ENCODE measurements at places on chromosomes 1 and 21.

- DNase-seq: no peak
These were observed 3.8 kb upstream of the MIIP start for GRCh38 chr1:12015499-12015898.

GRCh38 chr21:40685141-40685540 lies 161.8 kb downstream of the DSCAM start:
- no peak for DNase-seq

DNA sequence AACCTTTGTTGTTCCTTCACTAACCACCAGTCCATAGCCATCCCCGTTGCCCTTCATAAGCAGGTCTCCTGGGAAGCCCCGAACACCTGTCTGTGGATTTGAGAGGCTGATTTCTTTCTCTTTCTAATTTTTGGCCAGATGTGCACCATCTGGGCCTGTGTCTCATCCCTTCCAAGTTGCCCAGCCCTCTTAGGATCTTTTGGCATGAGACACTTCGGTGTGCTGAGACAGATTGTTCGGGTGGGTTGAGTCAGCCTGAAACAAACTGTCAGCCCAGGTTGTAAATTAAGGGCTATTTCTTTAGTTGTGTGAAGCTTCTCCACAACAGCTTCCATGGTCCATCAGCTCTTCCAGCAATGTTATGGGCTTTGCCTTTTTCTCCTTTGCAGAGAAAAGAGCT lies 1.4 kb upstream of the DNAJC11 start:
- no peak for DNase-seq

- no peak for DNase-seq
These were observed 14.1 kb downstream of the ROR1 start for GRCh38 chr1:63787875-63788274.

DNA sequence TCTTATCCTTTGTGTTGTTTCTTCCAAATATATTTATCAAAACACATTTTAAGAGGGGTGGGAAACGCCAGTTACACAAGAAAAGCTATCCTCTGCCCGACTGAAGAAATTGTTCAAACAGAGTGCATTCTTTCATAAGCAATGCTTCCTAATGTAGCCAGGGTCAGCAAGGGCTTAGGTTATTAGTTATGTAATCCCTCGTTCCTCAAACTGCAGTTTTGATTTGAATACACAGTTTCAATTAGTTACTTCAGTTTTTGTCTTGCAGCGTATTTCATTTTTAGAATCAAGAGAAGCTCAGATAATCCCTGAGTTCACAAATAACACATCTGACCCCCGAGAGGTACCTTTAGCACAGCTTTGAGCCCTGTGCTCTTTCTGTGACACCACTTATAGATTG lies 141.7 kb upstream of the NRIP1 start:
- DNase-seq: no peak

GRCh38 chr1:93680420-93681100 lies 1.1 kb downstream of the BCAR3 start:
- DNase-seq: peak; percentile 40

DNA sequence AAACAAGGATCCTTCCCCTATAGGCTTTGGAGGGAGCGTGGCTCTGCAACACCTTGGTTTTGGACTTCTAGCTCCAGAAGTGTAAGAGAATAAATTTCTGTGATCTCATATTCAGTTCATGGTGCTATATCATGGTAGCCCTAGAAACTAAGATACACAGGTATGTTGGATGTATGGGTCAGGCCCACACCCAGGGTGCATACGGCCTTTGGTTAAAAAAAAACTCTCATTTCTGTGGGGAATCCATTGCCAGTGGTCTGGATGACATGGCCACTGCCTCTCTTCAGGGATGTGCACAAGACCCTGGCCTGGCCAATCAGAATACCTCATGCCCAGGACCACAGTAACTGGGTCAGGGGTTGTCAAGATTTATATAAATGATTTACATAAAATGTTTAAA lies 56.8 kb upstream of the CD34 start:
- DNase-seq: no peak

GRCh38 chr1:147496044-147496443 lies 45.3 kb upstream of the BCL9 start:
- no peak for DNase-seq

DNA sequence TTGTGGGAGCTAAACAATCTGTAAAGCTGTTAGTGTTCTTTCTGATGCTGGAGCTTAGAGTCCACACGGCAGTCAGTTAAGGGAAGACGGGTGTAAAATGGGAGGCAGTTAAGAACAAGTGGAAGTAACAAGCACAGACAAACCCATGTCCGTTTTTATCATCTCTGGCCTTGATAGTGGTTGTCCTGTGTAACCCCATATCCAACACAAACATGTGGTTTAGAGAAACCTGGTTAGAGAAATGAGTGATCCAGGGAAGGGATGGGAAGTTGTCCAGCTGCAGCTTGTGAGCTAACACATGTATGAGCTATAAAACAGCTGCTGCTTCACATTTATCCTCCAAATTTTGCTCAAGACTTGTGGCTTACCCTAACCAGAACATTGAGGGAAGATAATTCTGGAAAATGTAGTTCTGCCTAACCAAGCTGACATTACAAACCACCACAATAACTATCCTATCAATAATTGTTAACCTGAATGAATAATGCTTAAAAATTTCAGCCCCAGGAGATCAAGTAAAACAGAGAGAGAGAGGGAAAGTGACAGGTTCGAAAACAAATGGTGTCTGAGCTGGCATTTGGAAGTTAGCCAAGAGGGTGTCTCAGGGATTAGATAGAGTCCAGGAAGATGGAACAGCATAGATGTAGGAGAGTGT lies 10.6 kb upstream of the C1orf162 start:
- no peak for DNase-seq

DNA sequence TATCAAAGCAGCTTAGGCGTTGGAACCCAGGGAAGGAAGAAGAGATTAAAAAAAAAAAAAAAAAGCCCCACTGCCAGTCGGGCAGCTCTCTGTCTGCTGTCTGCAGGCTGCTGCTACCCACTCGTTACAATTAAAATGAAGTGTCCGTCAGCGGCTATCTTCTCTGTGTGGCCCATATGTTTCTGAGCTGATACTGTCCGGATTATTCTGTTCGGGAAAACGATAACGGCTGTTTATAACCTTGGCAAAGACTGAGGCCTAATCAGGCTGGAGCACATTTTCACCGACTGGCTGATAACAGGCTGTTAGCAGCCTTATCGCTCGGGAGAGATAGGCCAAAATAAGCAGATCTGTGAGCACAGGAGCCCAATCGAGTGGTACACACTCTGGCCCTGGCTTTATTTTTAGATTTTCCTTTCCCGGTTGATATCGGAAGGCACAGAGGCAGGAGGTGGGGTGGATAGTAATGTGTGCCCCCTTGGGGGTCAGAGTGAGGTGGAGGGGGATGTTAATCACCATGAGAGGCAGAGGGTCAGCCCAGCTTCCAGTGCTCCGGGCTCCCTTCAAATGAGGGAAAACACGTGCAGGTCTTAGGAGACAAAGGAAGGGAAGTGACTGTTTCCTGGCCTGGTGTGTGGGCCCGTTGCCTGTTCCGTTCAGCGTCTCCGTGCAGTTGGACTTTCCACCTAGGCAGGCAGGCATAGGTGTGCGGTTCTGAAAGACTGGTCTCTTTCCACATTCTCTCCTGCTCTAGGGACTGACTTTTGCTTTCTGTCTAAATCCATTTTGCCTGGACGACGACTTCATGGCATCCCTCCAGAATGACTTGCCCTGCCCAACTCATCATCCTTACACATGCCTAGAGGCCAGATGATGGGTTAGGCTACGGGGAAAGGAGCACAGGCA lies 153.4 kb downstream of the PBX1 start:
- DNase-seq: no peak

- DNase-seq: no peak
These were observed 2.0 kb downstream of the UBE2Q1 start for GRCh38 chr1:154556422-154556821.

- no peak for DNase-seq
These were observed 69.2 kb downstream of the SH3GLB1 start for GRCh38 chr1:86773341-86774288.

DNA sequence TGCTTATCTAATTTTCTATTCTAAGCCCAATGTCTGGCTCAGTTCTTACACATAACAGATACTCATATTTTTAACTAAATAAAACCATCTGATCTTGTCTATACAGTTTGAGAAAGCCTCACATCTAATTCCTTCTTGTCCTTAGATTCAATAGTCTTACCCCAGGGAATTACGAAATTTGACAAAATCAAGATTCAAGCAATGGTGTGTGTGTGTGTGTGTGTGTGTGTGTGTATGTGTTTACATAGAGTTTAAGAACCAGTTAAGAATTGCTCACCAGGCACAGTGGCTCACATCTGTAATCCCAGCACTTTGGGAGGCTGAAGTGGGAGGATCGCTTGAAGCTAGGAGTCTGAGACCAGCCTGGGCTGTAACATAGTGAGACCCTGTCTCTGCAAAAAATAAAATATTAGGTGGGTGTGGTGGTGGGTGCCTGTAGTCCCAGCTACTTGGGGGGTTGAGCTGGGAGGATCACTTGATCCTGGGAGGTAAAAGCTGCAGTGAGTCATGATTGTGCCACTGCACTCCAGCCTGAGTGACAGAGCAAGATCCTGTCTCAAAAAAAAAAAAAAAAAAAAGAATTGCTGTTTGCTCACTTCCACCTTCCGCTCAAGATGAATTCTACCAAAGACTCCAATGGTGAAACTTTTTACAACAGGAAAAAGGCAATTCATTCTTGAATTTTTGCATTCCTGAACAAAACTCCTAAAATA lies 6.2 kb downstream of the WDR64 start:
- DNase-seq: no peak

GRCh38 chr1:219659684-219660083 lies 46.8 kb upstream of the ZC3H11B start:
- DNase-seq: no peak

DNA sequence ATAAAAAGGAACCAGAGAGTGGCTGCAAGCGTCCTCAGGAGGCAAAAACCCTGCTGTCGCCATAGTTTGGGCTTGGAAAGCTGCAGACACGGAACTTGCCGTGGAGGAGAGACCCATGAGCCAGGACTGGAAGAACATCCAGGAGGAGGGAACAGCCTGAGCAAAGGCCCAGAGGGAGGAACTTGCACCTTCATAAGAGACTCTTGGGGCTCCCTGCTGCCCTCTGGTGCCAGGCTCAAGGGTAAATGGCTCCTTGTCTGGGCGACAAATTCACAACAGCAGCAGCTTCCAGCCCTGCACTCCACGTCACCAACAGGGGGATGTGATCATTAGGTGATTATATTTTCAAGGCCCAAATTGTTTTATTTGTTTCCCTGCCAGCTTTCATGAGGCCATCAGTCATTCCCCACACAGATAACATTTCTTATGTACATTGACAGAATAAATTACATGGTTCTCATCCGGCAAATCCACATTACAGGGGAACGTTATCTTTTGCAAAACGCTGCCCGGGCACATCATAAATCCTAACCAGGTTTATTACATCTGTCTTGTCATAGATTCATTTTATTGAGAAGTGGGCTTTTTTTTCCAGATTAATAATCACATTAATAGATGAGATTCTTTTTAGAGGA lies 143.0 kb upstream of the GRIK3 start:
- DNase-seq: no peak

- DNase-seq: no peak
These were observed 4.2 kb downstream of the MAN1C1 start for GRCh38 chr1:25620701-25621350.

DNA sequence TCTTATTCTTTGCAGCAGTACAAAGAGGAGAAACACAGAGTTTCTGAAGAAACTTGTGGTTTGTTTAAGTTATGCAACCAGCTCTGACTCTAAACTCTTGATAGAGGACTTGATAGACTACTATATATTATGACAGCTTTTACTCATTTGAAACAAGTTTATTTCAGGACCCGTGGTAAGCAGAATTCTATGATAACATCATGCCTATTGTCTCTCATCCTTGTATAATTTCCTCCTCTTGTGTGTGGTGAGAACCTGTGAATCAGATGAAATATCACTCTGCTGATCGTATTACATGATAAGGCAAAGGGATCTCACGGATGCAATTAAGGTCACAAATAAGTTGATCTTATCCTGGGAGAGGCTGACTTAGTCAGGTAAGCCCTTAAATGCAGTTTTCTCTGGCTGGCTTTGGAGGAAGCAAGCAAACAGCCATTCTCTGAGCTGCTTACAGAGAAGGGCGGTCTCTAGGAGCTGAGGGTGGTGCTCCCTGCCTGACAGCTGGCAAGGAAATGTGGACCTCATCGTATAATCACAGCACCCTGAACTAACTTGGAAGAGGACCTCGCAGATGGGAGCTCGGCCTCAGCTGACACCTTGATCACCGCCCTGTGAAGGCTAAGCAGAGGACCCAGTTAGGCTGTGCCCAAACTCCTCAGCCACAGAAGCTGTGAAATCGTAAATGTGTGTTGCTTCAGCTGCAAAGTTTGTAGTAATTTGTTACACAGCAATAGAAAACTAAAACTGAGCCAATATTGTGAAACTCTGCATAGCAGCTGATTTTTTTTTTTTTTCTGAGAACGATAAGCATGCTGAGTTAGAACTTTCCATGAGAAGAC lies 151.1 kb upstream of the DPT start:
- no peak for DNase-seq

DNA sequence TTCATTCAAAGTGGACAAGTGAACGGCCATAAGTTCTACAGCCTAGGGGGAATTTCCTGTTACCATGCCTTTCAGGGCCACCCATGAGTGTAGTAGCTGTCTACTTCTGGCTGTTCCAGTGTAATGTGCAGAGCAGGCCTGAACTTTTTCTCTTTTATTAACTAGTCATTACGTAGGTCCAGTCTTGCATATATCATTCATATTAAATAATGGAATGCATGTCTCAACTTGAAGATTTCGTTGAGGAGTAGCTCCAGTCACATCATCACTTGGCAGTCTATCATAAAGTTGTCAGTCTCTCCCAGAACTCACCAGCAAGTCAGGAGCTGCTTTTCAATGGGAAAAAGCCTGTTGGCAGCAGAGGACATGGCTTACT lies 12.0 kb upstream of the GIPC2 start:
- no peak for DNase-seq

GRCh38 chr1:233079574-233079973 lies 129.2 kb downstream of the NTPCR start:
- DNase-seq: no peak

DNA sequence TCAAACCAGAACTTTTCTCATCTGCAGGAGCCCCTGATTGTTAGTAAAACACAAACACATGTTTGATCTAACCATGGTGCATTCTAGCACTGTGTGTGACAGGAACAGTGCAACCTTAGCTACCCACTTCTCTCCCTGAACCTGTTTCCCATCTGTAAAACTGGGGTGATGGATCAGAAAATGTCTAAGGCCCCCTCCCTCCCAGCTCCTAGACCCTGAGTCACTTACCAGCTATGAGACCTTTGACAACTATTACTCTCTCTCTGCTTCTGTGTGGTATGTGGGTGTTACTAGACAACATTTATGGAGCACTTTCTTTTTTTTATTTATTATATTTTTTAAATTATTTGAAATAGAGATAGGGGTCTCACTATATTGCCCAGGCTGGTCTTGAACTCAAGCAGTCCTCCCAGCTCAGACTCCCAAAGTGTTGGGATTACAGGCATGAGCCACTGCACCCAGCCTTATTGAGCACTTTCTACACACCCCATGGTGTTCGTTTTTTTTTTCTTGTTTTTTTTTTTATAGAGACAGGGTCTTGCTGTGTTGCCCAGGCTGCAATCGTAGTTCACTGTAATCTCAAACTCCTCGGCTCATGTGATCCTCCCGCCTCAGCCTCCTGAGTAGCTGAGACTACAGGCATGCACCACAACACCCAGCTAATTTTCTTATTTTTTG lies 2.6 kb downstream of the INPP5B start:
- no peak for DNase-seq

All from stimulated activated CD4-positive, alpha-beta T cell treated with anti-CD3 and anti-CD28 coated beads, Interleukin-12 subunit alpha, Interleukin-12 subunit beta, amount 100 ng/mL, for 4 hours (primary cell).